Frontal cortex (tissue), 4 donors: ENCODE measurements at places on chromosomes 3 and 15. TPM values are rescaled to one million over a fixed set of nuclear protein-coding genes. Genes with fewer than 3 reads are reported as not detected.

DNA sequence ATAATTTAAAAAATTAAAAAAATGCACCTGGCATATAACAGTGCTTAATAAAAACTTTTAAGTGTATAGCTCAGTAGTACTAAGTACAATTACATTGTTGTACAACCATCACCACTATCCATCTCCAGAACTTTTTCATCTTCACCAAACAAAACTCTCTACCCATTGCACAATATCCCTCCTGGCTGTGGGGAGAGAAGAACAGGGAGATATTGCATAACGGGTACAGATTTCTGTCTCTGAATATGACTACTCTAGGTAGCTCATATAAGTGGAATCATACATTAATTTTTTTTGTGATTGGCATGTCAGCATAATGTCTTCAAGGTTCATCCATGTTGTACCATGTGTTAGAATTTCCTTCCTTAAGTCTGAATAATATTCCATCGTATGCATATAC is 91.0 kb upstream of the PLAAT1 start:
- no peak for DNase-seq

GRCh38 chr3:158405507-158405906 is 165.5 kb upstream of the MLF1 start:
- no peak for DNase-seq

Gene ZDHHC23
- total RNA-seq, result 9.4 TPM

GRCh38 chr15:59997070-59997701 is 6.9 kb upstream of the FOXB1 start:
- no peak for DNase-seq

Gene CPNE9
- 0.41 TPM for total RNA-seq

GRCh38 chr3:169923189-169923588 is 11.8 kb downstream of the SAMD7 start:
- no peak for DNase-seq

- DNase-seq, result no peak
Observed at GRCh38 chr3:169387751-169388696, 275.5 kb downstream of the MECOM start.

DNA sequence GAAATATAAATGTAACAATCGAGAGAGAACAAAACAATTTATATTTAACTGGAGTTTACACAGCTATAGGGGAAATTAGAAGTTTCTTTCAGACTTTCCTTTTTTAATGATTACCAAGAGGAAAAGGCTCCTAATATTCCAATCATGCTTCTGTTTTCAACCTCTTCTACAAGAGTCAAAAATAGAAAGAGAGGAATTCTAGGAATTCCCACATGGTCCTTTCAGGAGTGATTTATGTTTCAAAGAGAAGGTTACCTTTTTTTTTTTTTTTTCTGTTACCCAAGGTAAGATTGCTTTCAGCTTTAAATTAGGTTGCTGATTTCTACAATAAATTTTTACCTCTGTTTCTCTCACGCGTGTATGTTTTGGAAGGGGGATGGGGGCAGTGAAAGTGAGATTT is 355.3 kb upstream of the DCBLD2 start:
- DNase-seq, result no peak

Gene XXYLT1
- 23.6 TPM for total RNA-seq

Gene MKRN2OS
- not detected for total RNA-seq

Gene ATRIP
- total RNA-seq, result 7.3 TPM

Gene PLCH1
- 19.2 TPM for total RNA-seq

DNA sequence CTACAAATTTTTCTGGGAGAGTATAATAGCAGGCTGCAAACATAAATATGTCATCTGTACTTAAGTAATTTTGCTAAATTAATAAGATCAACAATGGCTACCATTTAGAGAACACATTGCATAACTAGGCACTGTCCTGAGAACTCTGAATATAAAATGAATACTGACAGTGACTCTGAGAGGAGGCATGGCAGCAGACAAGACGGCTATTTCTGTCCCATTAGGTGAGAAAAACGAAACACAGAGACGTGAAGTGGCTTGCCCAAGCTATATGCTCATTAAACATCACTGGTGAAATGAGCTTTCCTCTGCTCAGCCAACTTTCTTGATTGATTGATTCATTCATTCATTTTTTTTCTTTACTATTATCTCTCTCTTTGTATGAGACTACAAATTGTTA is 384.3 kb downstream of the PTPRG start:
- DNase-seq, result no peak
